ENCODE measurements at places on chromosomes 2 and 18.

- DNase-seq: peak; percentile 34
These were observed 75.6 kb upstream of the ETAA1 start for GRCh38 chr2:67321588-67321903.

DNA sequence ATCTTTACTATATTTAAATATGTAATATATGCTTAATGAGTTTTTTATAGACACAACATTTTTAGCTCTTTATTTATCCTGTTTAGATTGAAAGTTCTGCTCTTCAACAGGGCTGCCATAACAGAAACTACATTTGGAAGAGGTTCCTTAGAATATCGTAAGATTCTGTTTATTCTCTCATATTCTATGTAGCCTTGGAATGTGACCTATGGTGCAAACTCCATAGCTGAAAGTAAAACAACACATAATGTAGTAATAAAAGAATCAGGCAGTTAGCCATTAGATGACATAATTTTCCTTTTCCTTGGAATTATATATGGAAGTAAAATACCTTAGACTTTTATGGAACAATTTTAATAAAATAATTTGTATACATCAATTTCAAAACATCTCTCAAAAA, 91.3 kb downstream of the ZNF804A start:
- no peak for DNase-seq

- DNase-seq: peak; percentile 78
These were observed 1.2 kb upstream of the CHMP1B start for GRCh38 chr18:11849841-11850634.

- no peak for DNase-seq
These were observed 46.7 kb upstream of the ATP5MC3 start for GRCh38 chr2:175228179-175228578.

GRCh38 chr2:51667679-51668078, 635.7 kb upstream of the NRXN1 start:
- DNase-seq: no peak

GRCh38 chr2:38619458-38620164, 16.9 kb upstream of the HNRNPLL start:
- DNase-seq: no peak
